ENCODE measurements at places on chromosomes 12 and 14. TPM values are rescaled to one million over a fixed set of nuclear protein-coding genes. Genes with fewer than 3 reads are reported as not detected.
A peak's percentile ranks its signal among the peaks of the same experiment; 100 is the strongest.

- DNase-seq: peak; percentile 56
Observed at GRCh38 chr12:108856428-108857157, 790 bp downstream of the SSH1 start.

GRCh38 chr12:32502693-32503502 lies 103.5 kb downstream of the FGD4 start:
- no peak for DNase-seq

GRCh38 chr12:7068994-7069346 lies 8.5 kb downstream of the C1S start:
- DNase-seq: no peak

- DNase-seq: no peak
Observed at GRCh38 chr12:76206677-76207072, 122.2 kb upstream of the NAP1L1 start.

DNA sequence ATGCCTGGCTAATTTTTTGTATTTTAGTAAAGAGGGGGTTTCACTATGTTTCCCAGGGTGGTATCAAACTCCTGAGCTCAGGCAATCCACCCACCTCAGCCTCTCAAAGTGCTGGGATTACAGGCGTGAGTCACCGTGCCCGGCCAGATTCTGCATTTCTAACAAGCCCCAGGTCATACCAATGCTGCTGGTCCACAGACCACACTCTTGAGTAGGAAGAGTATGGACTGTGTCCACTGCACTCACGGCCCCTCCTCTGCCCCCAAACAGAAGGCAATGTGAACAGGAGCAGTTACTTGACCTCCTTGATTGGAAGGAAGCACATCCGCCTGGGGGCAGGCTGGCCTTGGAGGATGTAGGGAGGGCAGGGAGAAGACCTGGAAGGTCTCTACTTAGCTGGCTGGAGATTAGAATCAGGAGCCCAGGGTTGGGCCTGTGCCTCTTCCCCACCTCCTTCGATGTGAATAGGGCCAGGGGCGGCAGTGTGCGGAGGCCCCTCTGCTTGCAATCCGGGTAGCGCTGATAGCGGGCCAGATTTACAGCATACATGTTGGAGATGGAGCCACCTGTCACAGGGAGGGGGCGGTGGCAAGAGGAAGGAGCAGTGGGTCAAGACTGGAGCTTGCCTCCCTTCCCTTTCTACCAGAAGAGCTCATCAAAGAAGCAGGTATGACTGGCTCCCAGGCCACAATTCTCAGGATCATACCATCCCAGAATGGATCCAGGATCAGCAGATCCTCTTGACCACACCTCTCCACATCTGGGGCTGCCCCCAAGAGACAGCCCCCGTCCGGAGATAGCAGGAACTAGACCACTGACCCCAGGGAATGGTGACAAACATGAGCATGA lies 9.4 kb upstream of the ZNF740 start:
- DNase-seq: no peak

- peak; percentile 30 for DNase-seq
Observed at GRCh38 chr12:107322063-107322462, 228.7 kb upstream of the CRY1 start.

DNA sequence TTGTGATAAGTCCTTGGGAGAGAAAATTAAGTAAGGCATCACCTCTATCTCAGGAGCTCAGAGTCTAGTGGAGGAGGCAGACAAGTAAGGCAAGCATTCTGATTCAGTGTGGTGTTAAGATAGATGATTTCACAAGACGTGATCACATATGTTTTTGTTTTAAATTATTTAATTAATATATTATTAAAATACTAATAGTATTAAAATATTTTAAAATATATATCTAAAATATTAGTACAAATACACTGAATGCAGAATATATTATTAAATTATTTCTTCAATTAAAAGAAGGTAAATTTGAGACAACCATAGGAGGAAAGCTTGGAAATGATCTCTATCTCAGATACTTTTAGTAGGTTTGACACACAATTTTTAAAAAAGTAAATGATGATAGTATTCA lies 51.5 kb upstream of the ANO4 start:
- DNase-seq: no peak

DNA sequence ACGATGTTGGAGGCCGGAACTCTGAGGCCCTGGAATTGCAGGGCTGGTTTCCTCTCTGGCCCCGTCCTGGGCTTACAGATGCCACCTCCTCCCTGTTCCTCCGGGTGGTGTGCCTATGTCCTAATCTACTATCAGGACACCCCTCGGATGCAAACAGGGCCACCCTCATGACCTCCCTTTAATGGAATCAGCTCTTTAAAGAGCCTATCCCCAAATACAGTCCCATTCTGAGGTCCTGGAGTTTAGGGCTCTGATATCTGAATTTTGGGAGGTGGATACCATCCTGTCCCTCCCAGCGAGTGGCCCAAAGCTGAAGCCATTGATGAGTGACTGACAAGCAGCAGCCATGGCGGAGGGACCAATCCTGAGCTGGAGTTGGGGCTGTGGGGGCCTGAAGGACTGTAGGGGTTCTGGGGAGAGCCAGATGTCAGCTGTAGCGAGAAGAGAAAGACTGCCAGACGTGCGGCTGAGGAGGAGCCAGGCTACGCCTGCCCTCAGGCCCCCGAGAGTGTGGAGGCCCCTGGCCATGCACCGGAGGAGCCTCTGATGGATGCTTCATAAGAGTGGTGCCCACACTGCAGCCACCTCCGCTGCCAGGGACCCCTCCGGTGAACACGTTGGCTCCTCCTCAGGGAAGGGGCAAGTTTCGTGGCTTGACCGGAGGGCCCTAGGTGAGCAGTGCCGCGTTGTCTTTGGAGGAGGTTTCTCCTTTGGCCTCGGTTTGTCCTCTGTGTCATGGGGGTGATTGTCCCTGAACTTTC lies 100.2 kb downstream of the KIF26A start:
- no peak for DNase-seq

GRCh38 chr14:72833174-72833573 lies 60.7 kb downstream of the DPF3 start:
- no peak for DNase-seq

- no peak for DNase-seq
Observed at GRCh38 chr12:121376754-121377697, 22.9 kb upstream of the RNF34 start.

DNA sequence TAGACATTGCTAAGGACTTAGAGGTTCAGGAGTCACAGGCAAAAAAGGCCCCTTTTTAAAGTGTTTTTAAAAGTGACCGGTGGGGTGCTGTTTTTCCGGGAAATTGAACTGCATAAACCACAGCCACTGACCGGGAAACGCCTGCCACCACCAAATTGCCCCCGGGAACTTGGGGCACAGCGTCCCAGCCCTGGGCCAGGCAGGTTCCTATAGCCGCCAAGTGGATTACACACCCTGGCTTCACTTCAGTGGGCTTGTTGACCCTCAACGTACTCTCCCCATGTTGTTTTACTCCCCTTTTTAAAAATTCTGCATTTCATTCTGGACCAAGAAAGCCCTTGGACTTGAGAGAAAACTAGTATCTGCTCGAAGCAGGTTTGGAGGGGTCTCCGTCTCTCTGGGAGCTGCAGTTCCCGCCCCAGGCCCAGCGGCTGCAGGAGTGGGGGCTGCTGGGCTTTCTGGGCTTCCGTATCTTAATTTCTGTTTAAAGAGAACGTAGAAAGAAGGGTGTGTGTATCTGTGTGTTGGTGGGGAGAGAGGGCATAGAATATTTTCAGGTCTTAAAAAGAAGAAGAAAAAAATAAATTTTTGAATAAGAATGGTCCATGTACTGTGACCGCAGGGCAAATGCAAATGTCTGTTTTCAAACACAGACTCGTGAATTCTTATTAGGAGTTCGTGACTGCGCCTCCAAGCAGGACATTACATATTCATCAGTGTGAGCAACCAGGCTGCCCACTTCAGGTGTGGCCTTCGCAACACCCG lies 82.9 kb downstream of the PAPOLA start:
- DNase-seq: no peak

GRCh38 chr12:6360578-6361490 lies 14.5 kb downstream of the SCNN1A start:
- no peak for DNase-seq

- no peak for DNase-seq
Observed at GRCh38 chr12:10167599-10167998, 4.3 kb downstream of the OLR1 start.

DNA sequence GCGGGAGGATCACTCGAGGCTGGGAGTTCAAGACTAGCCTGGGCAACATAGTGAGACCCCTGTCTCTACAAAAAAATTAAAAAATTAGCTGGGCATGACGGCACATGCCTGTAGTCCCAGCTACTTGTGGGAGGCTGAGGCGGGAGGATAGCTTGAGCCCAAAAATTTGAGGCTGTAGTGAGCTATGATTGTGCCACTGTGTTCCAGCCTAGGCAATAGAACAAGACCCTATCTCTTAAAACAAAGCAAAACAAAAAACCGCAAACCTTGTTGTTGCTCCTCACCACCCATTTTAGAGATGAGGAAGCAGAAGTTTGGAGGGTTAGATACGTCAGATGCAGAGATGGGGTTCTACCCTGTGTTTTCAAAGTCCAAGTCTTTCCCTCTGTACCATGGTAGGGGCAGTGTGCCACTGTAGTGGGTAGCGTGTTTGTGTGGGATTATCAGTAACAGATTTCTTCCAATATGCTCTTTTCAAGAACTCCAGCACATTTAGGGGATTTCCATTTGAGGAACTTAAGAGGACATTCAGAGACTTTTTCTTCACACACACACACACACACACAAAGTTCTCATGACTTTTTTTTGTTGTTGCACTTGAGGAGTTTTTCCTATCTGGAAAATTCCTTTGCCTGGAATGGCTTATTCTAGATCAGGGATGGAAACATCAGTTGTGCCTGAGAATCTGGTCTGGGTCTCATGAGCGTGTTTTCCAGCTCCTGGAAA lies 186.5 kb downstream of the CHST11 start:
- no peak for DNase-seq

- no peak for DNase-seq
Observed at GRCh38 chr12:64806593-64807460, 17.6 kb upstream of the TBC1D30 start.

DNA sequence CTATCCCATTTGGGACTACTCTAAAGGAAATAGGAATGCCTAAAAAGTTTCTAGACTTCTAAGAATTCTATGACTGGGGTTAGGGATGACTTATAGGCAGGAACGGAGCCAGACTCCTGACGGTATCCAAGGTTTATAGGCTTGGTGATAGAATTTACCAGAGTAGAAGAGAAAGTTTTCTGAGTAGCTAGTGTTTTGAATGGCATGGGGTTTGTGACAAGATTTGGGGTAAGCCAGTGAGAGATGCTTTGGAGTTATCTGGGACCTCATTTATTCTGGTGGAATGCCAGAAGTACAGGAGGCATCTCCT lies 444.6 kb downstream of the RAD51B start:
- DNase-seq: no peak

GRCh38 chr12:19440916-19441315 lies 1.6 kb downstream of the AEBP2 start:
- no peak for DNase-seq

GRCh38 chr12:29783773-29784666 lies at the start of gene TMTC1:
Gene TMTC1, minus strand, starts transcription at chr12:29783942. Its CDS starts 191 bp downstream, at chr12:29783751.
- no peak for DNase-seq

Gene NEUROD4
- total RNA-seq: not detected

Gene HHIPL1
- 0.36 TPM for total RNA-seq

Gene MTA1
- 139 TPM for total RNA-seq

Gene NKX2-1
- not detected for total RNA-seq

Gene DPF3
- 0.58 TPM for total RNA-seq

Gene PRH2
- not detected for total RNA-seq

Gene GLT1D1
- total RNA-seq: not detected

Gene VDR
- total RNA-seq: 0.49 TPM

Gene KRT82
- not detected for total RNA-seq

Gene TAS2R42
- not detected for total RNA-seq

Gene SLC25A21
- total RNA-seq: not detected

Gene SLC25A3
- 322 TPM for total RNA-seq

Gene HOXC9
- not detected for total RNA-seq
